ENCODE measurements at places on chromosomes 2 and 18. TPM values are rescaled to one million over a fixed set of nuclear protein-coding genes. Genes with fewer than 3 reads are reported as not detected.
A peak's percentile ranks its signal among the peaks of the same experiment; 100 is the strongest.

GRCh38 chr18:61616111-61616610 is 276.6 kb downstream of the RNF152 start:
- DNase-seq: no peak

TEKT4 gene
- total RNA-seq: 0.15 TPM

- peak; percentile 60 for DNase-seq
Observed at GRCh38 chr2:201235860-201236811, 24.2 kb upstream of the CASP8 start.

DNA sequence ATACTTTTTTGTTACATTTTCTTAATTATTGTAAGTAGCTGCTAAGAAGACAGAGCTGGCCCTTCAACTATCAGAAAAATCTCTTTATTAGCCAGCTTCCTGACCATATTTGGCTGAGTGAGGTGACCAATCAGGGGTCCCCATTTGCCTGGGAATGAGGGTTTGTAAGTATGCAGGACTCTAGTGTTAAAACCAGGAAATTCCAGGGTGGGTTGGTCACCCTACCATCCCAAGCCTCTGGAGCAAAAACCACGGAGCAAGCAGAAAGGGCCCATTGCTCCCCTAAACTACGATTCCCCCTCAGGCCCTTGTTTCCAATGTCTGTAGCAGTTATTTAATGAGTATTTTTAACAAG is 165.6 kb upstream of the NCKAP5 start:
- no peak for DNase-seq

GRCh38 chr18:32469691-32470459 is 807 bp downstream of the GAREM1 start:
- DNase-seq: peak; percentile 29

GRCh38 chr2:148900350-148900837 is 25.4 kb downstream of the KIF5C start:
- no peak for DNase-seq

- DNase-seq: no peak
Observed at GRCh38 chr2:3785220-3785889, 82.0 kb downstream of the DCDC2C start.

- no peak for DNase-seq
Observed at GRCh38 chr2:147824620-147825019, 20.2 kb upstream of the ACVR2A start.

GRCh38 chr2:149627111-149627801 is 39.7 kb upstream of the MMADHC start:
- no peak for DNase-seq

- DNase-seq: no peak
Observed at GRCh38 chr2:146349334-146349733, 1495.5 kb upstream of the ACVR2A start.

DNA sequence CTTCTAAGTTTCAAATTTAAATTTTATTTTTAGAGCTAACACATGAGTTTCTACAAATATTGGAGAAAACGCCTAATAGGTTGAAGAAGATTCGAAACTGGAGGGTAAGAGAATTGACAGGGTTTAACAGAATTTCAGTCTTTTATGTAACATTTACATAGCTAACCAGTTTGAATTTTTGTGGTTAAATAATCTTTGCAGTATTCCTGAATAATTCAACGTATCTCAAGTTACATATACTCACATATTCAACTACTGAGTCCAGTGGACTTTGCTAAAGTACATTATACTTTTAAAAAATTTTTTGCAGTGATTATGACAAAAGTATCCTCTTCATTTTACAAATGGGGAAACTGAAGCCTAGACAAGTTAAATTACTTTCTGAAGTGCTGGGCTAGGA is 34.0 kb downstream of the CCNT2 start:
- no peak for DNase-seq

- DNase-seq: no peak
Observed at GRCh38 chr2:237542001-237542704, 24.2 kb upstream of the PRLH start.

DNA sequence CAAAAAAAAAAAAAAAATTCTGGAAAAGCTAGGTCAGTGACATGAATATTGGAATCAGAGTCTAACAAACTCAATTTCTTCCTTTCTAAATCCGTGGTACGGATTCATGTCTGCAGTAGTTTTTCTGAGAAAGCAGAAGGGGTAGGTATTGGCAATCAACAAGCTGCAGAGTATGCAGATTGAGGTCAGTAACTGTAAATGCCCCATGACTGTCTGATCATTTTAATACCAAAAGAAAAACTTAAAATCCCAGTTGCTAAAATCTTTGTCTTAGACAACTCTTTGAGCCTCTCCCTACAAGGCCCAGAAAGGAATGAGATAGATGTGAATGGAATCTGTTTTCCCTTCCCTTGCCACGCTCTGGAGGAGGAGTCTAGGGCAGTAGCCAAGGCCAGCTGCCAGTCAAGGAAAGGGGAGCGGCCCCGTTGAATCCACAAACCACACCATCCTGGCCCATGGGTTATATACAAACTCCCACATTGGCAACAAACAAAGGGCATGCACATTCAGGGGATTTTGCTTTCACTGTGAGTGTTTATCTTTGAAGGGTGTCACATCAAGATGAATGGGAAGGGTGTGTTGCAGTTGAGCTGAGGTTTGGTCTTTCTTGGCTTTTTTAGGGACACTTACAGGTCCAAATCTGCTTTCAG is 6.1 kb upstream of the CASP8 start:
- DNase-seq: no peak

SERPINE2 gene
- total RNA-seq: 155 TPM
